Karpas-422 (cell line): ENCODE measurements at places on chromosomes 2 and 18.

GRCh38 chr2:26273501-26273900, 28.8 kb downstream of the HADHB start:
- no peak for DNase-seq

- DNase-seq, result no peak
Measured at GRCh38 chr2:227485429-227485828, 13.5 kb downstream of the AGFG1 start.

GRCh38 chr2:16124881-16125613, 184.7 kb downstream of the MYCN start:
- no peak for DNase-seq

DNA sequence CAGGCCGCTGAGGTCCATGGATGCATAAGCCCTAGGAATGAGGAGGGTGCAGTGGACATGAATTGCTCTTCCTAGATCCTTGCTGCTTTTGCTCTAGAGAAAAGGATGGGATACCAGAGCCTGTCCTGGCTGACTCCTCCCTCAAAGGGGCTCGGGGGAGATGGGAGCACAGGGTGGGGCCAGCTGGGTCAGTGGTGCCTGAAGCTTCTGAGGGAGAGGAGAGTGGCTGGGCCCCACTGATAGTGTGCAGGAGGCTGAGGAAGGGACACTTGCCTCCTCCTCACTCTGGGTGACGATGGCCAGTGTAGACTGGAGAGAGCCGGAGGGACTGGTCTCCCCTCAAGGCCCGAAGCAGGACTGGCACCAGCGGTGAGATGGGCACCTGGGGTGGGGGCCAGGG, at the start of gene NT5DC4:
TSS of gene NT5DC4 (plus strand) at position 236 of the 400 bp plus-strand sequence. CDS start at position 296, 60 bp downstream.
- DNase-seq, result no peak

DNA sequence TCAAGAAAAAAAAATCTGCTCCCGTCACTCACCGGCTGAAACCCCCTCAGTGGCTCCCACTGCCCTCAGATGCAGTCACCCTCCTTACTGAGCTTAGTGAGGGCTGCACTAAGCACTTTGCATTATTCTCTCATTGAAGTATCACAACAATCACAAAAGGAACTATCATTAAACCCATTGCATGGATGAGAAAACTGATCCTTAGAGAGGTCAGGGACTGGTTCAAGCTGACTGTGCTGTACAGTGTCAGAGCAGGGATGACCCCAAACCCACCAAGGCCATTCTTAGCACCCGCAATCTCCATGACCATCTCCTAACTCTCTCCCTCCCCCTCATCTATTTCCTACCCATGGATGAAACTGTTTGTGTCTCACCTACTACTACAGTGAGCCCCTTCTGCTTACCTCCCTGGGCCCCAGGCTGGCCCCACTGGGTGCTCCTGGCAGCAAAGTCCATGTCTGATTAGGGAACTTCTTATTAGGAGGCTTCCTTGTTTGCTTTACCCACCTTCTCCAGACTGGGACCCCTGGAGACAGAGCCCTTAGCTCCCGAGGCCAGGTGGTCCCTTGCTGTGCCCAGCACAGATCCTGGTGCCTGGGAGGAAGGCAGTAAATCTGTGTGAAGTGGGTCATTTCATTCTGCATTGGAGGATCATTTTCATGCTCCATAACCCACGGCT, 139.3 kb upstream of the ID2 start:
- no peak for DNase-seq

DNA sequence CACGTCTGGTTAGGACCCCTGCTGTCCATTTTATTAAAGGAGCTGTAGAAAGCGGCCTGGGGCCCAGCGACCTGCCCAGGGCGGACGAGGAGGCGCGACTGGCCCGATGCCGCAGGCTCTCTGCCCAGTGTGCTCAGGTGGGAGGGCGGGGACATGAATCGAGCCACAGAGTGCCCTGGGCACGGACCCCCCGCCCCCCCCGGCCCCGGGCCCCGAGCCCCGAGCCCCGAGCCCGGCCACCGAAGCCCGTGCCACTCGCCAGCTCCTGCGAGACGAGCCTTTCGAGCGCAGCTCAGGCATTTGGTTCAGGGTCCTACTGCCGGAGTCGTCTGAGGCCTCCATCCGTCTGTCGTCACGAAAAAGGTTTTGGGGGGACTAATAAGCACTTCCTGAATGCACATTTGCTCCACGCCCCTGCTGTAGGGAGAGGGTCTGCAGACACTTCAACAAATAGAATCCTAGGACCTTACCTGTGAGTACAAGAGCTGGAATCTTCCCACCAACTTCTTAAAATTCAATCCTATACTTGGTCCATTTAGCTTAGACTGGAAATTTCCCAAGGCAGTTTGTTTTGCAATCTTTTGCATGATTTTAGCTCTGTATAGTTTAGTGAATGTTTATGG, 602 bp upstream of the ADAM17 start:
- peak; percentile 78 for DNase-seq

DNA sequence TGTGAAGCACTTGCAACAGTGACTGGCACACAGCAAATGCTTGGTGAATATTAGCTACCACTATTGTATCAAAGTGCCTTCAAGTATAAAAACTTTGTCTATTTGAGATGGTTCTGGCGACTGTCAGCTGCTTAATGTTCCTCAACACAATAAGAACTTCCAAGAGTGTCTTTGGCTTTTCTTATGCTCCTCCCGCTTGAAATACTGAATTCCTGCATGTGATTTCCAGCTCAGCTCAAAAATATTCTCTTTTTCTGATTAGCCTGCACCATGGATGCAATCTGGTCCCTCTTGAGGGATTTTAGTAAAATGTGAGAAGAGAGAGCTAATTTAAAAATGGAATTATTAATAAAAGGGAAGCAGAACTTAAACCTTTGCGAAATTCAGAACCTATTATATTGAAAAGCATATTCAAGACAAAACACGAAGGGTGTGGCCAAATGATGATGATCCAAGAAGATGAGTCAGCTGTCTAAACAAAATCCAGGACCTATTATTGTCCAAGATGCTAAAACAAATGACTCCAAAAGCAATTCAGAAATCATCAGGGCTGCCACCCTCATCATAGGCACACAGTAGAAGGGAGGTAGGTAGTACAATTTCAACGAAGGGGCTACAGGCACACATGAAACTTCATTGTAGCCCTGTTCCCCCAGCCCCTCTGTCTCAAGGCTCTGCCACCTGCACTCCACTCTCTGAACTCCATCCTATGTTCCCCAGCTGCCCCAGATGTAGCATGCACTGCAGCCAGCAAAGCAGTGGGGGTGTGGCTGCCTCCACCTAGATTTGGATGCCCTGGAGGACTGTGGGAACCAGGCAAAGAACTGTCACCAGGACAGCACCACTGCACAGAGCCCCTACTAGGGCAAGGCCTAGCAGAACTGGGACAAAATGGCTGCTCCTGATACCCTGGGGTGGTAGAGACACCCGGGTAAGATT, 190.1 kb downstream of the ZNF385B start:
- DNase-seq, result no peak

DNA sequence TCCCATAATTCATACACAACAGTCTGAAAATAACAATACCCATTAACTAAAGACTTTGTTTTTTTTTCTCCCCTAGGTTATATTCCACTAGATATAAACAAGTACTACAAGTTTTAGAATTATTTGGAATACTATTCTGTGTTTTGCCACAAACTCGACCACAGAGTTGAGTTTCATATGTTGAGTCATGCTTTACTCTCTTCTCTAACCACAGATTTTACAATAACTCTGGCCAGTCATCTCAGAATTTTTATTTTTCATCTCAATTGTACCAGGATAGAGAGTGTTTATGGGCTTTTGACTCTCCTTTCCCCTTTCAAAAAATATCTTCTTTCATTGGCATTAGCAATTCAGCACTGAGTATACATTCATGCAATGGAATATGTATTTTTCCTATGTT, 348.7 kb upstream of the GALNT5 start:
- DNase-seq, result no peak

- no peak for DNase-seq
Measured at GRCh38 chr2:40439473-40439872, 12.4 kb downstream of the SLC8A1 start.

GRCh38 chr2:151153601-151154000, 108.1 kb downstream of the RBM43 start:
- no peak for DNase-seq

DNA sequence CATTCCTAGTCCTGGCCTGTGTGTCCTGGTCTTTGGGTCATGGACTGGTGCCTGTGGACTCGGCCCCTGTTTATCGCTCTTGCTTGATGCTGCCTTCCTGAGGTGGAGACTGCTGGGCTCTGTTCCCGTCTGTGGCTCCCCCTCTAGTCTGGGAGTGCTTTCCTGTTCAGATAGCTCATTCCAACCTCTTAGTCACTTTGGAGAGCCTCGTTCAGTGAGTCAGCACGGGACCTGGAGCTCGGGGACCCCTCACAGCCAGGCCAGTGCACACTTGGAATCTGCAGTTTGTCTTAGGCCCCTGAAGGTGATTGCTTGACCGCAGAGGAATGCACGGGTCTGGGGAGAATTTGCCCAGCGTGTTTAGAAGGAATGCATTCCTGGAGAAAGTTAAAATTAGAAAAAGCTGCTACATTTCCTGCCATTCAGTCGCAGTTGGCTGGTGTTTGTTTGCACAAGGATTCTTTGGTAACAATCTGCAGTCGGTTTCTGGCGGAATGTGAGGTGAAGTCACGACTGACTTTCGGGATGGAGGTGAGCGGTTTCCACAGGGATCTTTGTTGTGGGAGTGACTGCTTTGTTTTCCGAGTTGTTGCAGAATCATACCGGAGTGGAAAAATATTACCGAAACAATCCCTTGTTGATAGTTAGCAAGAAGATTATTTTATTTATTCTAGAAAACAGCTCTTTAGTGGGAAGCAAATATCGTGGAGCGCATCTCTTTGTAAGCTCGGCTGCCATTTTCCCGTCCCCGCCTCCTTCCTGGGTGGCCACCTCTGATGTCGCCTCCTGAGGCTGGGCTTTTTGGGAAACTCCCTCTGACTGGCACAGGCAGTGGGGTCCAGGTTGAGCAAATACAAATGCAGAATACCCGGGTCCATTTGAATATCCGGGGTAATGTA, 29.6 kb downstream of the SH3BP4 start:
- no peak for DNase-seq

DNA sequence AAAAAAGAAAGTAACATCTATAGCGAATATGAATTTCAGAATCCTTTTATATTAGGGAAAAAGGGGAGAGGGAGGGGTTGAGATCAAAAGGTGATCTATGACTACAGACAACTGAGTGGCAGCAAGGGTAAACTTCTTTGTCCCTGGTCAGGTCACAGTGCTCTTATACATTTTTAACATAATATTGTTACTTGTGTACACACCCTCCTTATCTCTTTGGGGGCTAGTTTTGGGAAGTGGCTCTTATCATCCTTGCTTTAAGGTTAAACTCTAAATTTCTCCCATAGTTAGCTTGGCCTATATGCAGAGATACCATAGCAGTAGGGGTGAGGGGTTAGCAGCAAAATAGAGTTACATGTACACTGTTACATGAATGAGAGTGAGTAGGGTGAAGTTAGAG, 31.6 kb upstream of the ATG16L1 start:
- no peak for DNase-seq

DNA sequence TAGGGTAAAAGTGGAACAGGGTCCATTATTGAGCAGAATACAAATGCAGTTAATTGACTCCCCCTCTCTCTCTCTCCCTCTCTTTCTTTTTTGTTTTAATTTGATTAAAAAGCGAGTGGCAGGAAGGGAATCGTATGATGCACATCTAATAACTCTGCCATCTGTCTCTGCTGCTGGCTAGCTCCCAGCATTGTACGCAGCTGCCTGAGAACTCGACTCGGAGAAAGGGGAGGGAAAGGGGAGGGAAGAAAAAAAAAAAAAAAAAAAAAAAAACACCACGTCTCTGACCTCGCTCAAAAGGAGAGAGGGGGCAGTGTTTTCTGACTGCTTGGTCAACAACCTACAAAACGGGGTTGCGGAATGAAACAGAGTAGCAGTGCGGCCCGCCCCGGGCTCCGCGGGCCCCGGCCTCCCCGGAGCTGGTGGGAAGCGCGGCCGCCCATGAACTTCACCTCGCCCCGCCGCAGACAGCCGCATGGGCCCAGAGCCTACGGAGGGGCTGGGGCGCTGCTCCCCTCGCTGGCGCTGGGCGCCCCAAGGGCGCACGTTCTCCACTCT, 265.7 kb downstream of the TCF4 start:
- peak; percentile 90 for DNase-seq

- no peak for DNase-seq
Measured at GRCh38 chr18:1422634-1423033, 518.0 kb downstream of the ADCYAP1 start.

DNA sequence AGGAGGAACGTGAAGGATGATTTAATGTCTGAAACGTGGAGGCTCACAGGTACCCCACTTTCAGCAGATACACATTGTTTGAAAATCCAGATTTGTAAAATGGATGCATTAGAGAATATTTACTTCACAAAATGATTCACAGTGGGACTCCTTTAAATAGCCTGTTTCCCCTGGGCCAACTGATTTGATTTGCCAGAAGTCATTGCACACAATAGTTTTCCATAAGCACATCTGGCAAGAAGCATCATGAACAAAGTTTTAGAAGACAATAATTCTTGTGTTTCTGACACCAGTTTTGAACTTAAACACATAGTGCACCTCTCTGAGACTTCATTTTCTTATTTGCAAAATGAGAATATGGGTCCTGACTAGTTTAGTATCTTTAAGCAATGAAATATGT, 451.4 kb upstream of the SLC14A2 start:
- no peak for DNase-seq

DNA sequence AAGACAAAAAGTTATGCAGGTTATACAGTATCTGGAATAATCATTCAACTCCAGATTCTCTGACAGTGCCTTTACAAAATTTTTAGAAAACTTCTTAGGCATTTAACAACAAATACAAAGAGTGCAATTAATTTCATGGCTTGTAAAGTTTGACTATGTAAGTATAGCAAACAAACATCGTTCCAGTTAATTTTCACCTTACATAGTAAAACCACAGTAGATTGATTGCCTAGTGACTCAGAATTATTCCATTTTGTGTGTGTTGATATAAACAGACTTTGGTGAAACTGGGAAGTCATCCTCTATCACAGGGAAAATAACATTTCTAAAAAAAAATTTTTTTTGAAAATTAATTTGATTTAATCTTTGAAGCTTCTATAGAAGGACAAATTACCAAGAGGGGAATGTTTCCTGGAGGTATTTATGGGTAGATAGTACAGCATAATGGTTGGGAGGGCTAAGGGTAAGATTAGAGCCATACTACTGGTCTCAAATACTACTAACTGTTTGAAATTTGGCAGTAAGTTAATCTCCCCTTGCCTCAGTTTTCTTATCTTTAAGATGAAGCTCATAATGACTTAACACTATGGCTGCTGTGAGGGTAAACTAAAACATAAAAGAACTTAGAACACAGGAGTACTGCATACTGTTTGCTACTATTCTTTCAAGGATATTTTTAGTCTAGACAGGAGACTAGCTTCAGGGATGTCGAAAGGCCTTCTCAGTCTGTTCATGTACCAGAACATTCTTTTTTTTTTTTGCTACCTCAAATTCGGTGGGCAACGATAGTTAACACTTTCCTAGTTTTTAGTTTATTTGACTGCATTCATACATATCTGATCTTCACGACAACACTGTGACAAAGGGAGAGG, 19.6 kb downstream of the NDUFAF7 start:
- no peak for DNase-seq

DNA sequence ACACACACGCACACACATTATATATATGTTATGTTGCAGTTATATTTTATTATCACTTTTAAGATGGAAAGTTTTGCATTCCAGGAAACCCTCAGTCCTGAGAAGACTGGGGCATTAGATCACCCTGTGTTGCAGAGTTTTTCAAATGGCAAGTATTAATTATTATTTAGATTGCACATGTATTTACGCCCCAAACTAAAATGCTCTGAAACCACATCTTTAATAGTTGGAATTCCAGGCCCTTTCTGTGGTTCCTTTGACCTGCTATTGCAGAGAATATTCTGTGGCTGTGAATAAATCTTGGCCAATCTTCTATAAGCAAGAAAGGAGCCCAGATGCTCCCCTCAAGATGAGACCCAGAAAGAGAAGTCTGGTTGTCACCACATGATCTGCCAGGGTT, 427.0 kb upstream of the TNP1 start:
- DNase-seq, result no peak
